ENCODE measurements at places on chromosomes 13 and 19.
A peak's percentile ranks its signal among the peaks of the same experiment; 100 is the strongest.

DNA sequence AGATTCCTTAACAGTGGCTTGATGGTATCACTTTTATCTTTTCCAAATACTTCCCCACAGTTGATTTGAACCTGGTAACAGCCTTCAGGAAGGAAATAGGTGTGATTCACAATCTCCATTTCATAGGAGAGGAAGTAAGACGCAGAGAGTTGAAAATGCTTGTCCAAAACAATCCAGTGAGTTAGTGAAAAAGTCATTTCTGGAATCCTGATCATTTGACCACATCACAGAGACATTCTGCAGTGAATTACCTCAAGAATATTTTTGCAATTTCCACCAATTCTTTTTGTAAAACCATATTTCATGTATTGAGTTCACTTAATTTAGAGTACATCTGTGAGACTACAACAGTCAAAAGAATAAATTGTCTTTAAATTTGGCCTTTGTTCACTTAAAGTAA is 292.8 kb downstream of the DCLK1 start:
- peak; percentile 86 for DNase-seq

GRCh38 chr13:29483623-29484022 is 111.9 kb downstream of the SLC7A1 start:
- DNase-seq: no peak

DNA sequence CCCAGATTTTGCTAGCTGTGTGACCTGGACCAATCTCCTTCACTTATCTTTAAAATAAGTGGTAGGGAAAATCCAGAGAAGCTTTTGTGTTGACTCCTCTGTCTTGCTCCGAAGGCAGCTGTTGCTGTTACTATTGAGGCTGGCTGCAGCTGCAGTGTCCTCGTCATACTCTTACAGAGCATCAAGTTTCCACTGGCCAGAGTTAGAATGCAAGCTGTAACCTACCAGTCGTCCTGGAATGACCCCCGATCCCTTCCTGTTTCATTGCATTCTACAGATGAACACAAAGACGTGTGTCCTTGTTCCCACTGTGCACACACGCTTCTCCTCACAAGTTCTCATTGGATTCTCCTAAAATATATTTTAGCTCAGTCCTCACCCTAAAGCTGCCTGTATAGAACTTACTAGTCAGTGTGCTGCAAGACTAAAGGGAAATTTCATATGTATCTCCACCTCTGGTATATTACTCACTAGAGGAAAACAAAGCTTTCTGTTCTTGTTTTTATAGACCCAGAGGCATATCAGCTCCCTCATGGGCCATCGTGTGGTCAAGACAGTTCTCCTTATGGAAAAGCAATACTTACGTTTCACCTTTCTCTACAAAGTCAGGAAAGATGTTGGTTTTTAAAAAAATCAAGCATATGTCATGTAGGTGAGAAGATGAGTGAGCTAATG is 589.8 kb downstream of the LMO7 start:
- no peak for DNase-seq

GRCh38 chr19:8490873-8491272 is 11.6 kb downstream of the PRAM1 start:
- DNase-seq: no peak

DNA sequence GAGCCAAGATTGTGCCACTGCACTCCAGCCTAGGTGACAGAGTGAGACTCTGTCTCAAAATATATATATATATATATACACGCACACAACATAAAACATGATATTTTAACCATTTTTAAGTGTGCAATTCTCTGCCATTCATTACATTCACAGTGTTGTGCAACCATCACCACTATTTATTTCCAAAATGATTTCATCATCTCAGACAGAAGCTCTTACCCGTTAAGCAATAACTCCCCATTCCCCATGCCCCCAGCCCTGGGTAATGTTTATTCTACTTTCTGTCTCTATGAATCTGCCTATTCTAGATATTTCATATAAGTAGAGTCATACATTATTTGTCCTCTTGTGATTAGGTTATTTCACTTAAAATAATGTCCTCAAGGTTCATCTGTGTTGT is 20.3 kb downstream of the WDR88 start:
- no peak for DNase-seq

GRCh38 chr19:39310558-39311311 is 9.9 kb downstream of the LRFN1 start:
- no peak for DNase-seq

DNA sequence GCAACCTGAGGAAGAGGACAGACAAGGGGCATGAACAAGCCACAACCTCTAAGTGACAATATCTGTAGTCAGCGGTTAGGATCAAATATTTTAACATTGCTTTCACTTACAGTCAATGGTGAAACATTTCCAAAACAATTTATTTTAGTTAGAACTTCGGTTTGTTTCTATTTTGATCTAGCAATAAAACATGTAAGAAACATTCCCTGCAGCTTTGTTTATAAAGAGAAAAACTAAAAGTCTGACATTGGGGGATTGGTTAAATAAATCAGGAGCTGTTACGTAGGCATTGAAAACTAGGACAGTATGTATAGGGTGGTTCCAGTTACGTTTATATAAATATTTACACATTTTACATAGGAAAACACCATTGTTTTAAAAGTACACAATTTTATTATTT is 3.4 kb downstream of the URI1 start:
- no peak for DNase-seq

- DNase-seq: peak; percentile 95
Measured at GRCh38 chr13:30865123-30866049, 40.7 kb upstream of the MEDAG start.

DNA sequence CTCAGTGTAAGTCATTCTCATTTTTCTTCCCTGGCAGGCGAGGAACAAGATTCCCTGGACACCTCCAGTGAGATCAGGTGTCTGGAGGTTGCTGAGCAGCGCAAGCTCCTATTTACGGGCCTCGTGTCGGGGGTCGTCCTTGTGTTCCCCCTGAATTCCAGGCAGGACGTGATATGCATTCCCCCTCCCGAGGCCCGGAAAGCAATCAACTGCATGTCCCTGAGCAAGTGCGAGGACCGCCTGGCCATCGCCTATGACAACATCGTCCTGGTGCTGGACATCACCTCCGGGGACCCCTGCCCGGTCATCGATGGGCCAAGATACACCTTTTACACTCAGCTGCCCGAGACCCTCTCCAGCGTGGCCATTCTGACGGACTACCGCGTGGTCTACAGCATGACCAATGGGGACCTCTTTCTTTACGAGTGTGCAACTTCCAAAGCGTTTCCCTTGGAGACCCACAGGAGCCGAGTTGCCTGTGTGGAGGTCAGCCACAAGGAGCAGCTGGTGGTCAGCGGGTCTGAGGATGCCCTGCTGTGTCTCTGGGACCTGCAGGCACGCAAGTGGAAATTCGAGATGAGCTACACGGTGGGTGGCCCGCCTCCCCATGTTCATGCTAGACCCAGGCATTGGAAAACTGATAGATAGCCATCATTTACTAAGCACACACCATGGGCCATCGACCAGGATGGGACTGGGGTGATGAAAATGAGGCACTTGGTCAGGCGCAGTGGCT is 21.5 kb upstream of the SIN3B start:
- no peak for DNase-seq

DNA sequence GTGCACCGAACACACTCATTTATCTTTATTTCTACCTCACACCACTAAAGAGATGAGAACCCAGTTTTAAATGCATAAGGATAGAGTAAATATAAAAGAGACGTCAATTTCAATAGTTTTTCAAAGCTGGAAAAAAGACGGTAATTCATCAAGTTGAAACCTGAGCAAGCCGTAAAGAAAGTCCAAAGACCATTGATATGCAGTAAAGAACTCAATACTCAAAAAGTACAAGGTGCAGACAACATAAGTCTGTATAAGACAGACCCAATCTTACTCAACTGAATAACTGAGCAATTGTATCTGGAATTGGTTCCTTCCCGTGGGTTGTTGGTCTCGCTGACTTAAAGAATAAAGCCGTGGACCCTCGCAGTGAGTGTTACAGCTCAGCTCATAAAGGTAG is 82.1 kb downstream of the SERP2 start:
- no peak for DNase-seq

DNA sequence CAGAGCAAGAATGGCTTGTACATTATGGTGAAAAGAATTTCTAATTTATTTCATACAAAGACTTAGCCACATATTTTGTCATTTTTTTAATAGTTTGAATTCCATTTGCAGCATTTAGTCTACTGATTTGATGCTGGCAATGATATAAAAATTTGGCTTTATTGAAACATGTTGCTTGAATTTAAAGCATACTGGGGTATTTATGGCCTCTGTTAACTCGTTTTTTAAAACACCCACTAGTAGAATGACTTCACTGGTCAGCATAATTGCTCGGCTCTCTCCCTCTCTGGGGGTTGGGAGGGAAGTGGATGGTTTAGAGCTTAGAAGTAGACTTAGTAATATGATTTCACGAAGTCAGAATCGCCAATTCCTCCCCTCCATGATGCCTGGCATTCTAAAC is 354.9 kb upstream of the HTR2A start:
- peak; percentile 55 for DNase-seq

- peak; percentile 88 for DNase-seq
Measured at GRCh38 chr19:3580156-3580934, 4.9 kb upstream of the GIPC3 start.

DNA sequence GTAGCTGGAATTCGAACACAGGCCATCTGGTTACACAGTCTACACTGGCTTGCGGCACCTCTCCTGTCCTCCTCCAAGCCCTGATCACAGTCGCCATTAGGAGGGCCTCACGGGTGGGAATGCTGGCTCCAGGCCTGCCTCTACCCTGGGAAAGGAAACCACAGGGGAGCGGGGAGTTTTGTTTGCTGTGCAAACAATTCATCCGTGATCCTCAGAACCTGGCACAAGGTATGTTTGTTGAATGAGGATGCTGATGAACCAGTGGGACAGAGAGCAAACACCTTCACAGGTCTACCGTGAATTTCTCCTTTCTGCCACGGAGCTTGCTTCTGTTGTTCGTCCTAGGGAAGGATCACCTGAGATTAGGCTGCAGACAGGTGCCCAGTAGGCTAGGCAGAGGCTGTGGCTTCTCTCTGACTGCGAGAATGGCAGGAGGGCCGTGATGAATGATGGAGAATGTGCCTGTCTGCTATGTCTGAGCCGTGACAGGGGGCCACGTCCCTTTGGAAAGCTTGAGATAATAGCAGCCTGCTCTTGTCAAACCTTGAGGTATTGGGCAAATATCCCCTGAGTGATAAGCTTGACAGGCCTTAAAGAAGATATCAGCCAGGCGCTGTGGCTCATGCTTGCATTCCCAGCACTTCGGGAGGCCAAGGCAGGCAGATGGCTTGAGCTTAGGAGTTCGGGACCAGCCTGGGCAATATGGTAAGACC is 36.7 kb downstream of the PIN1 start:
- no peak for DNase-seq

All from fibroblast of skin of scalp (primary cell).